DMS79 (cell line): ENCODE measurements at places on chromosomes 12 and 14.

DNA sequence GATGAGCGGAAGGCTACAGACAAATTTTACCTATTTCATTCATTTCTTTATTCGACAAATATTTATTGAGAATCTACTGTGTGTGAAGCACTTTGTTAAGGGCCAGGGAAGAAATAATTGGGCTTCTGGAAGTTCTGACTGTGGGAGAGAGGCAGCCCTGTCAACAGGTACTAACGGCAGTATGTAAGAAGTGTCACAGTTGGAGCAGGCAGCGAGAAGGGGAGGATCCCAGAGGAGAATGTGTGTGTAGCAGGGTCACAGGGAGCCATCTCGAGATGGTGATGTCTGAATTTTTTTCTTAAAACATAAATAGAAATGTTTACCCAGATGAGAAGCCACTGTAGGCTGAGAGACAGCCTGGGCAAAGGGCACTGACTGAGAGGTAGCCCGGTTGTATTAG lies 163.3 kb upstream of the SLC38A2 start:
- DNase-seq: no peak

DNA sequence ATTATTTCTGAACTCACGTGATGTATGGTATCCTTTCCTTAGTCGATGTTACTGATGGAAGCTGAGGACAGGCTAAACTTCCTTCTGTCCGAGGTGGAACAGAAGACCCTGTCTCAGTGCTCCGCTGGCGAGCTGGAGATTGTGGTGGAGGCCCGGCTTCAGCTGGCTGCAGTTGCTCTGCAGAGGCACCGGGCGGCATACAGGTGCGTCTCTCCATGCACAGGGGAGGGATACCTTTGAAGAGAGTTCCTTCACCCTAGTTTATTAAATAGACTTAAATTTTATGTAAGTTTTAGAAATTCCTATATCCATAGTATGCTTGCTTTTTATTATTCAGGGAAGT lies 186.7 kb upstream of the NEDD1 start:
- DNase-seq: peak; percentile 38

DNA sequence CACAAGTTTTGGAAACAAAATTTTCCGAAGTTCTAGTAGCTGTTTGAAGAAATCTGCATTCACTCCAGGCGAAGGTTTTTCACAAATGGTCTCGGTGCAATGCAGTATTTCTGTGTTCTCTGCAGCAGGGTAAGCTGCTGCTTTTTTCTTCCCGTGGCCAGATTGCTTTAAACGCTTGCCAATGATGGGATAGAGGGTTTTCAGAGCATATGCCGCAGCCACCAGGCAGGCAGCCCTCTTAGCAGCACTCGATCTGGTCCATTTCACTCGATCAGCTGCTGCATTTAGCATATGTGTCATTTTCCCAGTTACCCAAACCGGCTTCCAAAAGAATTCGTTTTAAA lies 315 bp downstream of the ABCD2 start:
- no peak for DNase-seq

- DNase-seq: no peak
These were observed 4.9 kb downstream of the CFAP73 start for GRCh38 chr12:113154351-113154973.

DNA sequence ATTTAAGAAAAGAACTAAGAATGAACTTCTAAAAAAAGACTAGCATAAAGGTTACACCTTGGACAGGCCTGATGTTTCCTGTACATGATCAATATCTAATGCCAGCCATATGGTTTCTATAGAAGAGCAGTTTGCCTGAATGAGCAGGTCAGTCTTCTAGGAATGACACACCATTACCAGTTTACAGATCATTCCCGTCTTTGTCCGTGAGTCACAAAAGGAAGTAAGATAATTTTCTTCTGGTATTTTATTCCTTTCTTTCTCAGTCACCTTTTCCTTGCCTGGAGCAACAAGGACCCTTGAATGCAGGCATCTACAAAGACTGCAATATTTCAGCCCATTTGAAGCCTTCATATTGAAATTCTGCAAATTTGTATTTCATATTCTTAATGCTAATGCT lies 44.6 kb upstream of the CNTN1 start:
- DNase-seq: no peak

DNA sequence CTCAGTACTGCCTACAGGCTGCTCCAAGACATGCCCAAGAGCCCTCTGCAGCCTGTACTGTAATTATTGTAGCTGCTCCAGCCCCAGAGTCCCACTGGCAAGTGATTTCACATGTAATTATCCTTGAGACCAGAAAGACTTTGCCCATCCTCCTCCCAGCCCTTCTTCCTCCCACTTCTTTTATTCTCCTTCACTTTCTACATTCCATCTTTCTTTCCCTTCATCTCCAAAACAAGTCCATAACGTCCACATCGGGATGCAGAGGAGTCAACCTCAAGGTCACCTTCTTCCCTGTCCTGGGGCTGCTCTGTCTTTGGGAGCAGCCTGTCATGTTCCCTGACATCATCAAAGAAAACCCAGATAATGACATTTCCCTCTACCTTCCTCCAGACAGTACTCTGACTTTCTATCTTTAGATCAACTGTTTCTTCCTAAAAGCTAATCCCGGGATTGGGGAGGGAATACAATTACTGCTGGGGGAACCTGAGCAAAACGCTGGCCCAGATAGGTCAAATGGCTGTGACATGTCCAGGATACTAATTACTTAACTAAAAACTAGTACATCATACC lies 39.1 kb downstream of the SLC8A3 start:
- no peak for DNase-seq
